ENCODE measurements at places on chromosomes 7 and 10. TPM values are rescaled to one million over a fixed set of nuclear protein-coding genes. Genes with fewer than 3 reads are reported as not detected.

- no peak overlapping the region for H3K4me3 ChIP-seq
- no peaks in the 10 kb centered on the region for H3K27me3 ChIP-seq
- DNase-seq, result no peak
- no peak overlapping the region for H3K27ac ChIP-seq
- no peaks in the 10 kb centered on the region for H3K36me3 ChIP-seq
- H3K4me1 ChIP-seq, result no peaks in the 10 kb centered on the region
These were observed 67.3 kb downstream of the NHLRC2 start for GRCh38 chr10:113921561-113922370.

- no peaks in the 10 kb centered on the region for H3K27me3 ChIP-seq
- no peaks in the 10 kb centered on the region for H3K36me3 ChIP-seq
- no peak overlapping the region for H3K4me3 ChIP-seq
These were observed 337.8 kb downstream of the NRG3 start for GRCh38 chr10:82212753-82213152.

DNA sequence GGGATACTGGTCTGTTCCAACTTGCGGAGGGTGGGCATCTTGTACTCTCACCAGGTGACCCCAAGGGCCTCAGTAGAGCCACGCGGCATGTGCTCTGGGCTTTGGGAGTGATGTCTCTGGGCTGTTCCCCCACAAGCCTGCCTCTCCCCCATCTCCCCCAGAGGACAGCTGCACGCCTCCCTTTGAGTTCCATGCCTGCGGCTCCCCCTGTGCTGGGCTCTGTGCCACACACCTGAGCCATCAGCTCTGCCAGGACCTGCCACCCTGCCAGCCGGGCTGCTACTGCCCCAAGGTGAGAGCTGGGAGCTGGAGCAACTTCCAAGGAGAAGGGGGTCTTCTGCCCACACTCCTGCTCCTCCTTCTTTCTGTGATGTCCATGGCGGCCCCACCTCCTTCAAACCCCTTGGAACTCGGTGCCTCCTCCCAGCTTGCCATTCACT, 15.0 kb upstream of the ZNF862 start:
- no peak overlapping the region for H3K4me3 ChIP-seq
- H3K36me3 ChIP-seq, result no peaks in the 10 kb centered on the region
- no peaks in the 10 kb centered on the region for H3K27me3 ChIP-seq
- no peaks in the 10 kb centered on the region for H3K4me1 ChIP-seq

DNA sequence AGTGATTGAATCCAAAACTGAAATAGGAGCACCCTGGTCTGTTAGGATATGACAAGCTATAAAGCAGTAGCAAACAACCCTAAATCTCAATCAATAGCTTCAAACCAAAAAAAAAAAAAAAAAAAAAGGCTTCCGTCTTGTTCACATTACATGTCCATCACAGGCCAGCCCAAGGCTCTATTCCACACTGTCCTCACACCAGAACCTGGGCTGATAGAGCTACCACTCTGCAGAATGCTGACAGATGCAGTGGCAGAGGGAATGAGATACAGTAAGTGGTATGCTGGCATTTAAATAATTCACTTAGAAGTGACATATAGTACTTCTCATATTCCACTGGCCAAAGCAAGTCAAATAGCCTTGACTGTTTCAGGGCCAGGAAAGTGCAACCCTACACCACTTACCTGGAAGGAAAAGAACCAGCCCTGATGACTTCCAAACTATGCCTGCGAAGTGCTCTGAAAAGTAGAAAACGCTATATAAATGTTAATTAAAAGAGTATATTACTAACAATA, 5.8 kb downstream of the CDCA7L start:
- no peak for DNase-seq
- H3K27ac ChIP-seq, result no peak overlapping the region
- H3K4me1 ChIP-seq, result peaks cover 12% of the 10 kb centered on the region
- H3K36me3 ChIP-seq, result no peaks in the 10 kb centered on the region
- H3K4me3 ChIP-seq, result no peak overlapping the region

Gene PGAM2
- total RNA-seq, result not detected

Gene LGI1
- total RNA-seq, result not detected

Gene AOAH
- total RNA-seq, result 13.4 TPM

Gene THSD7A
- 4.6 TPM for total RNA-seq
